Activated naive CD8-positive, alpha-beta T cell treated with anti-CD3 and anti-CD28 coated beads for 36 hours (primary cell): ENCODE measurements at places on chromosomes 7 and 10. TPM values are rescaled to one million over a fixed set of nuclear protein-coding genes. Genes with fewer than 3 reads are reported as not detected.

- no peak for DNase-seq
Observed at GRCh38 chr10:48582970-48583369, 21.9 kb downstream of the ARHGAP22 start.

The BUD23 gene
- 117 TPM for total RNA-seq

DNA sequence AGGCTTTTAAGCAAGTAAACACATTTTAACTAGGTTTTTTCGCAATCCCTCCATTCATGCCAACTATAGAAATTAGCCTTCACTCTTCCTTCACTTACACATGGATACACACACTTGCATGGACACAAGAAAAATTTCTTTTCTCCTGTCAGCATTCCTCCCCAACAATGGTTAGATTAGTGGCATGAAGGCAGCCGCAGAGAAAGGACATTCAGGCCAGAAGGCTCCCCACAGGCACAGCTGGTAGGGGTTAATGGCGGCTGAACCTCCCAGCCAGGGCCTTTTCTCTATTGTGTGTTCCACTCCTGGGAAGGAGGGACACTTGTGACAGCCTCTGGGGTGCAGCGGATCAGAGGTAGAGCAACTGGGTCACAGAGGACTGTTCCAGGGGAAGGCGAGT, 255.0 kb upstream of the SP8 start:
- DNase-seq: no peak

DNA sequence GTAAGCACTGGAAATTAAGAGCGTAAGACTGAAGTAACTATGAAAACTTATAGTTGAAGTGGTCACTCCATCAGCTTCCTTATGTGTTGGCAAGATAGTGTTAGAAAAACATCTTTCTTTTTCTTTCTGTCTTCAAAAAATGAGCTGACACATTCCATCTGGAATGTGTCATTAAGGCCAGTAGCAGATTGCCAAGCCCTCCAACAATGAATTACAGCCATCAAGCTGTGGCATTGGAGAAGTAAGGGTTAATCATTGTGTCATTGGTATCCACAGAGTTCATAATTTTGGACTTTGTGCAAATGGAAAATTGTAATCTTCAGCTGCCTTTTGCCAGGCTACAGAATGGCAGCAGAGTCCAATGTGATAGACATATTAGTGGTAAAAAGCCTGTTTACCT, 926.3 kb downstream of the NRG3 start:
- no peak for DNase-seq

DNA sequence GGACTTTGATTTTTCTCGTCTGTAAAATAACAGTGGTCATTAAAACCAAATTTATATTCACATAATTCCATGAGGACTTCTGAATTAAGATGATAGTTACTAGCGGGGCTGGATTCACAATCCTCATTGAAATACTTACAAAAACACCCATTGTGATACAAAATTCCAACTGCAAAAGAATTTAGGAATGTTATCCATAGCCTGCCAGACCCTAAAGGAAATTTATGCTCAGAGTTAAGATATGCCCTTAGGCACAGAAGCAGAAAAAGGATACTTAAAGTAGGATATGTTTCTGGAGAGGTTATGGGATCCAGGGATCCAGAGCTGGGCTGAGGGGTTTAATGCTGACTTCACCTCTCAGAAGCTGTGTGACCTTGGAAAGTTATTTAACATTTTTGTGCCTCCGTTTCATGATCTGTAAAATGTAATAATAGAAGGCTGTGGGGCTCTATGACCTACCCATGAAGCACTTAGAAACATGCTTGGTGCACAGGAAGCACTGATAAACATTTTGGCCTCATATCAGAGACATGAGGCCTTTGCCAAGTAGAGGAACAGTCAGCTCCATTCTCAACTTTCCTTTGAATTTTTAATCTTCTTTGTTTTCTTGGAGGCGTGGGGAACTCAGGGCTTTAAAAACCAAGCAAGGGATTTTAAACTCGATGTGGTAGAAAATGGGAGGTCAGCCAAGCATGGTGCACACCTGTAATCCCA, 744.7 kb downstream of the KCNMA1 start:
- DNase-seq: no peak

The SSC4D gene
- total RNA-seq: 0.40 TPM
